ENCODE measurements at places on chromosomes 5 and 9. TPM values are rescaled to one million over a fixed set of nuclear protein-coding genes. Genes with fewer than 3 reads are reported as not detected.

Gene RANBP6
- 19.1 TPM for total RNA-seq

Gene RELL2
- 11.1 TPM for total RNA-seq

Gene MACIR
- total RNA-seq: 11.0 TPM

Gene PCDHB9
- 2.6 TPM for total RNA-seq

Gene KCNV2
- total RNA-seq: not detected

Gene NUTM2F
- not detected for total RNA-seq

Gene LPAR1
- 0.99 TPM for total RNA-seq

Gene PLAC8L1
- 0.64 TPM for total RNA-seq

Gene CEP72
- total RNA-seq: 26.7 TPM

Gene PCDHGA6
- 1.5 TPM for total RNA-seq

- no peak for DNase-seq
These were observed 125.3 kb downstream of the DPYSL3 start for GRCh38 chr5:147384346-147385193.

DNA sequence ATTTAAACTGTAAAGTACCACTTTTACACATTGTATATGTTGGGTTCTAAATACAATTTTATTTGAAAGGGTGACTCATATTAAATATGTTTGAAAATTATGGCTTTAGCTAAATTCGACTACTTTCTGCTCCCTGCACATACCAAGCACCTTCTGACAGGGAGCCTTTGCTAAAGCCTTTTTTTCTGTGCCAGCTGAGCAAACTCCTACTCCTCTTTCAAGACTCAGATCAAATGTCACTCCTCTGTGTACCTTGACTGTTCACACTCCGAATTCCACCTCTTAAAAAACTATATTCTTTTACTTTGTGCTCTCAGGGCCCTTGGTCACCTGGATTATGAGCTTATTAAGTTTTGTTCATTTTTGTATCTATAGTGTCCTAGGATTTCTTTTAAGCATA is 6.5 kb upstream of the OXCT1 start:
- no peak for DNase-seq

DNA sequence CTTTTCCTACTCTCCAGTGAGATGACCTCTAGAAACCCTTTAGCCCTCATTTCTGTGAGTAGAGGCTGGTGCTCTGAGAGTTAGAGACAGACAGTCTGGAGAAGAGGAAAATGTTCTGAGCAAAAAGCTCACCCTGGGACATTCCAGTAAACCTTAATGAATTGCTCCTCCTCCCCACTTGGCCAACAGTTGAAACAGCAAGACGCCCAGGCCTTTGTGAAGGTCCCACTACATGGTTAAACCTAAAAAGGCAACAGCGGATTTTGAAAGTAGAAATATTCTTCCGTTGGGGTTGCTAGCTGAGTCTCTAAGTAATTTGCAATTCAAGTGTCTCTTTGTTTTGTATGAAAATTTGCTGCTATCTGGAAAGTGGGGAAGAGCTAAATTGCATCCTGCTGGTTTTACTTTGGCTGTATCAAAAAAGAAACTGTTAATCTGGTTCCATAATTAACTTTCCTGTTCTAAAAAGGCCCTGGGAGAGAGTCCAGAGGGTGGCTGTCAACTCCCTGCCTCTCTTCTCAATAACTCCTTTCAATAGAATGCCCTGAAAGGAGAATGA is 63.8 kb downstream of the ATP10B start:
- DNase-seq: no peak

DNA sequence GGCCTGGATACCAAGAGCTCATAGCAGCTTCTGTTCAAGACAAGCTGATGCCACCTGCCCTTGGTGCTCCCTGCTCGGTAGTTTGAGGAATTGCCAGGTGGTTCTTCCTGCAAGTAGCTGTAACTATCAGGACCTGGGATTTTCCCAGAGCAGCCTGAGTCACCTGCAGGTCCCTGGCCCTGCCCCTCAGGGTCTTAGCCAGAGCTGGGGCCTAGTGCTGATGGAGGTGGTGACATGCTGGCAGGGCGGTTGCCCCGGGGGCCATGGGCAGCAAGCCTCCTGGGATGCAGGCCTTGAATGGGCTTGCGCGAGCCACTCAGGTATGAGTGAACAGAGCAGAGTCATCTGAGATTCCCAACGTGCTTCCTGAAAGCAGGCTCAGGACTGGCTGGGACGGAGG is 262.3 kb downstream of the HSPA4 start:
- DNase-seq: no peak

DNA sequence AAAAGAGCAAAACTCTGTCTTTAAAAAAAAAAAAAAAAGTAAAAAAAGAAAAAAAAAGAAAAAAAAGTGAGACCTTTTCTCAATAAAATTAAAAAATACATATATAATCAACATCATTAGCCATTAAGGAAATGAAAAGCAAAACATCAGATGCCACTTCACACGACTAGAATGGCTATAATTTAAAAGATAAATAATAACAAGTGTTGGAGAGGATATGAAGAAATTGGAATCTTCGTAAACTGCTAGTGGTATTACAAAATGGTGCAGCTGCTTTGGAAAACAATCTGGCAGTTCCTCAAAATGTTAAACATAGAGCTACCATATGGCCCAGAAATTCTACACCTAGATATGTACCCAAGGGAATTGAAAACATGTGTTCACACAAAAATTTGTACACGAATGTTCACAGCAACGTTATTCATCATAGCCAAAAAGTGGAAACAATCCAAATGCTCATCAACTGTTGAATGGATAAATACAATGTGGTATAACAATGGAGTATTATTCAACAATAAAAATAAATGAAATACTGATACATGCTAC is 45.3 kb upstream of the SIL1 start:
- no peak for DNase-seq

DNA sequence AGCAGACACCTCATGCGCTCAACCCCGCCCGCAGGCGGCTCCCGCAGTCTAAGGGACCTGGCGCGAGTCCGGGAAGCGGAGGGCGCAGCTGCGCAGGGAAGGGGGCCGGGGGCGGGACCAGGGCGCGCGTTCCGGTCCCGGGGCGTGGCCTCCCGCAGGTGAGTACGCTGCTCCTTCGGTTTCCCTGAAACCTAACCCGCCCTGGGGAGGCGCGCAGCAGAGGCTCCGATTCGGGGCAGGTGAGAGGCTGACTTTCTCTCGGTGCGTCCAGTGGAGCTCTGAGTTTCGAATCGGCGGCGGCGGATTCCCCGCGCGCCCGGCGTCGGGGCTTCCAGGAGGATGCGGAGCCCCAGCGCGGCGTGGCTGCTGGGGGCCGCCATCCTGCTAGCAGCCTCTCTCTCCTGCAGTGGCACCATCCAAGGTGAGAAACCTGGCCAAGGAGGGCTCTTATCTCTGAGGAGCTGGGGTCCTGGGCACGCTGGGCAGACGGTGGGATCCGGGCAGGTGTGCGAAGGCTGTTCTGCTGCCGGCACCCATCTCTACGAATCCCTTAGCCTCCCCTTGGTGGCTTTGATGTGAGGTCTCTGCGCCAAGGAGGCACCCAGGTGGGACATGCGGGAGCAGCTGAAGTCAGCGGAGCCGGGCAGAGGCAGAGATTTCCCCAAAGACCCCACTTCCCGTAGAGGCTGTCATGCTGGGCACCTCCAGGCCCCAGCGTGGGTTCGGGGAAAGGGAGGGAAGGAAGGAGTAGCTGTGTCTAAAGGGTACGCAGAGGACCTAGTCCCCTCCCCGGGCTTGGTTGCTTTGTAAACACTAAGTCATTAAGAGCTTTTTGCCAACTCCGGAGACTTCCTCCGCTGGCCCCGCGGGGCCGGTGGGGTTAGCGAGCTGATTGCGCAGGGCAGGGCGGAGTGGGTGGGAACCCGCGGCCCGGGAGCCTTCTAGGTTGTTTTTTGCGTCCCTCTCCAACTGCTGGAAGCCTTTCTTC is at the start of gene F2RL1:
F2RL1 (plus strand) TSS at position 187 of the 988 bp plus-strand sequence; CDS start at position 340, 153 bp downstream.
- peak; percentile 98 for DNase-seq

DNA sequence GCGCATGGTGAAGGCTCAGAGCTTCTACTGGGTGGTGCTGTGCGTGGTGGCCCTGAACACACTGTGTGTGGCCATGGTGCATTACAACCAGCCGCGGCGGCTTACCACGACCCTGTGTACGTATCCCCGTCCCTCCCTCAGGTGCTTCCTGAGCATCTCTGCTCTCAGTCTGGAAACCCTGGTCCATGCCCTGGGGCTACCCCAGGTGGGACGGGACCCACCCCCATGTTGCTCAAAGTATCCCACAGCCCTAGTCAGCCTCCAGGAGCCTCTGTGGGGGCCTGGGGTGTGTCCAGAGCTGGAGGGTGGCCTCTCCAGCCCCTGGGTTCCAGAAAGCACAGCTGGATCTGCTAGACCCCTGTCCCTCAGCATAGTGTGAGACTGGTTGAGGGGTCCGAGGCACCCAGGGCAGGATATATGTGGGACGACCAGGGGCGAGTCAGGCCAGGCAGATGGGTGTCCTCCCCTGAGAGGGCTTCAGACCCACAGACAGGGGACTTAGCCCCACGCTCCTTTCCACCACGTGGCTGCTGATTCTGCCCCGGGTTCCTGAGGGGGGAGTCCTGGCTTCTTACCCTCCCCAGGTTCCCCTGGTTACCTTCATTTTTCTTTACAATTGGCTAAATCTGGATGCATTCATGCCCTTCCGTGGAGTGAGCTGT is 94.0 kb downstream of the CACNA1B start:
- no peak for DNase-seq

DNA sequence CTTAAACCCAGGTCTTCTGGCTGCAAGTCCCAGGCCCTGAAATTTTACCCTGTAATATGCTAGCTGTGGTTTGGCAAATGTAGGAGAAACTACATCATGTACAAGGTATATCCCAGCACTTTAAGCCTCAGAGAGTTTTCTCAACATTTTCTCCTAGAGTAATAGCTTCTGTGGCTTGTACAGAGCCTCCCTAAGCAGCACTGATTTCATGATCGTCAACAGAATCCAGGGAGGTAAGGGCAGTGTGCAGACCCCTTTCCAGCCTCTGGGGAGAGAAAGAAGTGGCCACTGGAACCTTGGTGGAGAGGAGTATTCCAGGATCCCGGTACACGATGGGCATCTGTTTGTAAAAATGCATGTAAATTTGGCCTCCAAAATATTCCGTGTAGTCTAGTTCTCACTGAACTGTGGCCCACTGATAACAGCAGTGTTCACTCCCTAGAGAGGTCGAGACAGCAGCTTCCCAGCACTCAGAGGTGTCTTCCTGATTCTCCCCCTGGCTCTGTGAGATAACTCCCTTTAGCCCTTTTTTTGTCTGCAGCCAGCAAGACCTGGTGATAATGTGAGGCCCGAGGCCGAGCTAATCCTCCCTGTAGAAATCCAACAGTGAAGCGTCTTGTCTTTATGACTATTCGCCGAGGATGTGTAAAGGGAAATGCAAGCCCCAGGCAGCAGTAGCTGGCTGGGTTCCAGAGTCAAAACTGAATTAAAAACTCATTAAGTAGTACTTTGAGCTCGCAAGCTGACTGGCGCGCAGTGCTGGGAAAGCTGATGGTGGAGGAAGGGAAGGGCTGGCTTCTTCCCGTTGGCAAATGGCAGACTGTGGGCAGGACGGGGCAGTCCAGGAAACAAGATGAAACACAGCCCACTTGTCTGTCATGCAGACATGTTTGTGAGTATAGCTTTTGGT is 59.0 kb downstream of the MAP1B start:
- peak; percentile 49 for DNase-seq

DNA sequence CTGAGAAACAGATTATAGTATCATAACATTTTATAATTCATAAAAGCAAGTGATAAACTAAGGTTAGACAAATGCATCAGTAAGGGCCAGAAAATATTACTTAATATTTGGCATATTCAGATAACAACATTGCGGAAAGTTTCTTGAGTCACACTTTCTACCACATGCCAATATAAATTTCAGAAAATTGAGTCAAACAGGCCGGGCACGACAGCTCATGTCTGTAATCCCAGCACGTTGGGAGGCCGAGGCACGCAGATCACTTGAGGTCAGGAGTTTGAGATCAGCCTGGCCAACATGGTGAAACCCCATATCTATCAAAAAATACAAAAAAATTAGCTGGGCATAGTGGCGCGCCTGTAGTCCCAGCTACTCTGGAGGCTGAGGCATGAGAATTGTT is 47.1 kb downstream of the SLC38A9 start:
- no peak for DNase-seq

DNA sequence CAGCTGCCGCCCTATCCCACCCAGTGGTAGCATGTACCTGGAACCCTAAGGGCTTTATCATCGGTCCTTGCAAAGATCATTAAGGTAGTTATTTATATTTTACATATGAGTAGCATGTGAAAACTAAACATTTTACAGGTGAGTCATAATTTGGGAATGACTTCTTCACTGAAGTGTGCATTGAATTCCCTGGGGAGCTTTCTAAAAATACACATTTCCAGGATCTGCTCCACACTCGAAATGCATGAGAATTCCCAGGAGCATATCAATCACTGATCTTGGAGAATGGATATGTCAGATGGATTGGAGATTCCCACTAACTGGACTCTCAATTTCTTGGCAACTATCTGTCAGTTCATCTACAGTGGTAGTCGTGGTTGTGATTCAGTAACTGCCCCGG is 717.5 kb downstream of the IRX1 start:
- DNase-seq: no peak

DNA sequence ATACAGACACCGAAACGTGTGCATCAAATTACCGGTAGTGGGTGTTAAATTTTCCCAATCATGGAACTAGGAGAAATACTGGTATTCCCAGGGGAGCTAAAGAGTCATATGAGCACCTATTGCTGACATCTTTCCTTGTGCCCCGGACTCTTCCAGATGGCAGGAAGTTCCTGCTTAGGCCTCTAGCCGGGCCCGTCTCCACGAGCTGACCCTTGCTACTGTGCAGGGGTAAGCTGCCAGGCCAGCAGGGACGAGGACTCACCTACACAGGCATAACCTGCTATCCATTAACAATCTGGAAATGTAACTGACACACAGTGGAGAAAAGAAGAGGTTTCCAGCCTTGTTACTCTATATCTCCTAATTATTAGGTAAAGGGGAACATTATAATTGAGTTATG is 16.2 kb upstream of the SSBP2 start:
- DNase-seq: no peak

- peak; percentile 24 for DNase-seq
These were observed 28.4 kb downstream of the ZDHHC11B start for GRCh38 chr5:756171-756570.

- DNase-seq: no peak
These were observed 75.0 kb downstream of the NSG2 start for GRCh38 chr5:174120401-174121005.

DNA sequence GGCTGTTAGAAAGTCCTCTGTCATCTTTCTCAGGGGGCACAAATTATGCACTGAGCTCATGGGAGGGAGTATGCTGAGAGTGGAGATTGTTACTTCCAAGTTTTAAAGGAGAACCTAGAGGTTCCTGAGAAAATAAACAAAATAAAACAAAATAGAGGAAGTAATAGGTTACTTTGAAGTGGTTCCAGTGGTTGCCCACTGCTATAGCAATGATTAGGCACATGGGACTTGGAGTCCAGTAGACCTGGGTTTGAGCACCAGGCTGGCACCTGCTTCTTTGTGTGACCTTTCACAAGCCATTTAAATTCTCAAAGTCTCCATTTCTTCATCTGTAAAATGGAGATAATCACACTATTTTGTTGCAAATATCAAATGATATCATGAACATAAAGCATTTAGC is 13.8 kb upstream of the CDC23 start:
- no peak for DNase-seq

DNA sequence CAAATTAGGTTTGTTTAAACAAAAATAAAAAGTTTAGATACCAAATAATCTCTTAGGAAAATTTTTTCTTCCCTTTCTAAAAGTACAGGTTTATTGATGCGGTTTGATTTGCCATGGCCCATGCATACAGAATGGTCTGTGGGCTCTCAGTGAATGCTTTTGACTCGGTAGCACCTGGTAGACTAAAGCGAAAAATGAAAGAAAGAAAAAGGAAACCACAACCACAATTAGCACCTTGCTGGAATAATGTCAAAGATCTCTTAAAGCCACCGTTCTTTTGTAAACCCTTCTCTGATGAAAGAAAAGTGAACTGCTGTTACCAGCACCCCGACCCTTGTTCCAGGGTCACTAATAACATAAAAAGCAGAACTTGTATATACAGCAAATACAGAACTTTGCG is 157.9 kb downstream of the NFIB start:
- DNase-seq: no peak
